ENCODE measurements at places on chromosomes 2 and 18. TPM values are rescaled to one million over a fixed set of nuclear protein-coding genes. Genes with fewer than 3 reads are reported as not detected.

The SKA1 gene
- total RNA-seq = 20.6 TPM

The INO80D gene
- total RNA-seq = 46.0 TPM

The SERTAD2 gene
- 3.5 TPM for total RNA-seq

The APCDD1 gene
- 1.8 TPM for total RNA-seq

The SERPINB7 gene
- not detected for total RNA-seq

DNA sequence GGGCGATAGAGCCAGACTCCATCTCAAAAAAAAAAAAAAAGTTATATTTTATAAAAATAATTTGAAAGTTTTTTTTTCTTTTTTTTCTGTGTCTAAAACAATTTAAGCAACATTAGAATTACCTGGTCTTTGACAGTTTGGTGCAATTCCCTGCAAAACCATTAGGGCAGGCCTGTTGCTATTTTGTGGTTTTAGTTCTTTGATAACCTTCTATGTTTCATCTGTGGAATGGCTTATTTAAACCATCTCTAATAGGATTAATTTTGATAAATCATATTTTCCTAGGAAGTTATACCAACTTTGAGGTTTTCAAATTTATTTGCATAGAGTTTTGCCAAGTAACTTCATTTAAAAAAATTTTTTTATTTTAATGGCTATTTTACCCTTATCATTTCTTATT is 141.2 kb upstream of the TWIST2 start:
- H3K4me3 ChIP-seq = no peak overlapping the region
- H3K27me3 ChIP-seq = no peaks in the 10 kb centered on the region
- no peak overlapping the region for H3K27ac ChIP-seq

DNA sequence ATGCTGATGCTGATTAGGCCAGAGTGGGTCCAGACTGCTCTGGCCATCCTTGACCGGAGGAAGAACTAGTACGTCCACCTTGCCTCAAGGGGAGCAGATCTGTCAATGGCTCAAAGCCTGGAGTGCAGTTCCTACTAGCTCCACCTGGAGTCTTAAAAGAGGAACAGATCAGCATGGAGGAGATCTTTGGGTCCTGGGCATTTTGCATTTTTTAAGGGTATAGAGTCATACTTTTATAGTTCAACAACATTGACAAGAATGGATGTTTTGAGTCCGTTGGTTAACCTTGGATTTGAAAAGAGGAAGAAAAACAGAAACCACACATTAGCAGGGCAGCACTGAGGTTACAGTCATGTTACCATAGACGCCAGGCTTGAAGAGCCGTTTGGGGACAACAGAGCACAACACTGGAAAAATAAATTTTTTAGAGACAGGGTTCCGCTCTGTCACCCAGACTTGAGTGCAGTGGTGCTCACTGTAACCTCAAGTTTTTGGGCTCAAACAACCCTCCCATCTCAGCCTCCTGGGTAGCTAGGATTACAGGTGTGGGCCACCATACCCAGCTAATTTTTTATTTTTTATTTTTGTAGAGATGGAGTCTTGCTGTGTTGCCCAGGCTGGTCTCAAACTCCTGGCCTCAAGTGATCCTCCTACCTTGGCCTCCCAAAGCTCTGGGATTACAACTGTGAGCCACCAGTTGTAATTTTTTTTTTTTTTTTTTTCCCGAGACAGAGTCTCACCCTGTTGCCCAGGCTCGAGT is 78.5 kb downstream of the PRKCE start:
- DNase-seq = no peak
- H3K27me3 ChIP-seq = no peaks in the 10 kb centered on the region
- H3K36me3 ChIP-seq = no peaks in the 10 kb centered on the region
- H3K27ac ChIP-seq = no peak overlapping the region
- no peak overlapping the region for H3K4me3 ChIP-seq
- no peaks in the 10 kb centered on the region for H3K4me1 ChIP-seq

DNA sequence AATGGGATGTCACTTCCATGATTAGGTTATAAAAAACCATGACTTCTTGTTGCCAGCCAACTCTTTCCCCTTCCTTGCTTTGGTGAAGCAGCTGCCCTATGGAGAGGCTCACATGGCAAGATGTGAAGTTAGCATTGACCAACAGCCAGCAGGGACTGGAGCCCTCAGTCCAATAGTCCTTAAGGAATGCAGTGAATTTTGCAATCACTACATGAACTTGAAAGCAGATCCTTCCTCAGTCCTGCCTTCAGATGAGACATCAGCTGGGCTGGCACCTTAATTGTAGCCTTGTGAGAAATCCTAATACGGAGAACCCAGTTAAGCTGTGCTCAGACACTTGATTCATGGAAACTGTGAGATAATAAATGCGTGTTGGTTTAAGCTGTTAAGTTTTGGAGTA is 61.8 kb downstream of the ATP8B1 start:
- no peak for DNase-seq
- no peak overlapping the region for H3K27ac ChIP-seq
- H3K4me1 ChIP-seq = no peaks in the 10 kb centered on the region
- H3K4me3 ChIP-seq = no peak overlapping the region

- no peak overlapping the region for H3K4me3 ChIP-seq
- no peaks in the 10 kb centered on the region for H3K27me3 ChIP-seq
- peaks cover 5% of the 10 kb centered on the region for H3K4me1 ChIP-seq
- no peak for DNase-seq
Measured at GRCh38 chr2:180038997-180039396, 31.9 kb upstream of the CWC22 start.

- no peak for DNase-seq
- H3K4me3 ChIP-seq = no peak overlapping the region
- no peaks in the 10 kb centered on the region for H3K27me3 ChIP-seq
- H3K27ac ChIP-seq = no peak overlapping the region
Measured at GRCh38 chr2:135986507-135986906, 1.1 kb upstream of the DARS1 start.

DNA sequence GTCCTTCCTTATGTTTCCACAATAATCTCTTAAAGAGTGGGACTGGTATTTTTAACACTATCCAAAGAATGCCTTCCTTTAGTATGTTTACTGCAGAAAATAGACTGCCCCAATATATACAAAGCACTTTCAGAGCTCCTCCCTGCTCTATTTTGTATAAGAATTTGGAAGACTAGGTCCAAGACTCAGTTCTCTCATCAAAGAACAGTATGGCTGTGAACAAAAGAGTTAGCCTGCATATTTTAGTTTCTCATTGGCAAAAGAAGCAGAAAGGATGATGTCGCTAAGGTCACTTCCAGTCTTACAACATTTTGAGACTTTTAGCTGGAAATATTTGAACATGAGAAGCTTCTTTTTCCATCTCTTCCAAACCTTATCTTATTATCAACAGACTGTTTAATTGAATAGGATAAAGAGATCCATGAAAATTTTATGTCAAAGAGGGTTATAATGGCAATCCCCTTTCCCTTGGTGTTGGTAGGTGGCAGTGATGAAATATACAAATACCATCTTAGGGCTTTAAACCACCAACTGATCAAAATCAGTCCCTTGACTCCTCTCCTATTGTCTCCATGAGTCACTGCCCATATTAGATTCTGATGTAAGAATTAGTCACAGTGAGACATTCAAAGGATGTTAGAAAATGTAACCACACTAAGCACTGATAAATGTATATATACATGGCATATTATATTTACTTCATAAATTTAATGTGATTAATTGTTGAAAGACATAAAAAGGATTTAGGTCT is 266.9 kb upstream of the DSEL start:
- H3K36me3 ChIP-seq = no peaks in the 10 kb centered on the region
- no peak overlapping the region for H3K4me3 ChIP-seq
- no peaks in the 10 kb centered on the region for H3K4me1 ChIP-seq
- no peak for DNase-seq

Measured in H9 (cell line).